Activated CD8-positive, alpha-beta memory T cell treated with anti-CD3 and anti-CD28 coated beads, Interleukin-2, amount 50 U/mL, for 4 hours (primary cell): ENCODE measurements at places on chromosomes 2 and 18.

GRCh38 chr2:141946016-141946415 lies 184.8 kb downstream of the LRP1B start:
- no peak for DNase-seq

DNA sequence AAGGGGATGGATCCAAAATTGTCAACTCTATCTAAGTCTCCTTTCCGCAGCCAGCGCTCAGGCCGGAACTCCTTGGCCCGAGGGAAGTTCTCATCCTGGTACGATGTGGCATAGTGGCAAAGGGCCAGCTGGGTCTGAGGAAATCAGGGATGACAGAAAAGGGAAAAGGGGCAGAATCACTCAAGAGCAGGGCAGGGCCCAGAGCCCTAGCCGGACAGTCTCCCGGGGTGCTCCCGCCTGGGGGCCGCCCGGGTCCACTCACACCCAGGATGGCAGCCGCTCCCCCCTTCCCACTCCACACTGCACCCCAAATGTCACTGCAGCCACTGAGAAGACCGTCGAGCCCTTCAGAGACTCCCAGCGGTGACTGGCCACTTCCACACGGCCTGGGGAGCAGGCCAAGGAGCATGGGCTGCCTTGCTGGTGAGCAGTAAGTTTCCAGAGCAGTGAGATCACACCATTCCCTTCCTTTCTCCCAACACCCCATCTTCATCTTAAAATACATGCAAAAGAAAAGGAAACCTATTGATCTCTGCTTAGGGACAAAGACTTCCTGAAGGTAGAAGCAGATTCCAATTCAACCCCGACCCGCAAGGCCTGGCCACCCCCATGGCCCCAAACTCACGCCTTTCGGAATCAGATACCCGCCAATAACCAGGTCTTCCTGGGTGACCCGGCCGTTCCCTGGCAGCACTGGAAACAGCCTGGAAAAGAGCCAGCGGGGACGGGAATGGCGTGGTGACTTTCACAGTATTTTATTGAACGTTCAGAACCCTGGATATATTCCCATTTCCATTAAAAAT lies 26.7 kb downstream of the CYP27C1 start:
- DNase-seq = no peak

GRCh38 chr18:35642802-35643201 lies 61.3 kb downstream of the GALNT1 start:
- DNase-seq = no peak

GRCh38 chr2:203826704-203827103 lies 40.9 kb upstream of the CTLA4 start:
- no peak for DNase-seq

GRCh38 chr18:75344161-75344560 lies 83.3 kb downstream of the SMIM21 start:
- no peak for DNase-seq

DNA sequence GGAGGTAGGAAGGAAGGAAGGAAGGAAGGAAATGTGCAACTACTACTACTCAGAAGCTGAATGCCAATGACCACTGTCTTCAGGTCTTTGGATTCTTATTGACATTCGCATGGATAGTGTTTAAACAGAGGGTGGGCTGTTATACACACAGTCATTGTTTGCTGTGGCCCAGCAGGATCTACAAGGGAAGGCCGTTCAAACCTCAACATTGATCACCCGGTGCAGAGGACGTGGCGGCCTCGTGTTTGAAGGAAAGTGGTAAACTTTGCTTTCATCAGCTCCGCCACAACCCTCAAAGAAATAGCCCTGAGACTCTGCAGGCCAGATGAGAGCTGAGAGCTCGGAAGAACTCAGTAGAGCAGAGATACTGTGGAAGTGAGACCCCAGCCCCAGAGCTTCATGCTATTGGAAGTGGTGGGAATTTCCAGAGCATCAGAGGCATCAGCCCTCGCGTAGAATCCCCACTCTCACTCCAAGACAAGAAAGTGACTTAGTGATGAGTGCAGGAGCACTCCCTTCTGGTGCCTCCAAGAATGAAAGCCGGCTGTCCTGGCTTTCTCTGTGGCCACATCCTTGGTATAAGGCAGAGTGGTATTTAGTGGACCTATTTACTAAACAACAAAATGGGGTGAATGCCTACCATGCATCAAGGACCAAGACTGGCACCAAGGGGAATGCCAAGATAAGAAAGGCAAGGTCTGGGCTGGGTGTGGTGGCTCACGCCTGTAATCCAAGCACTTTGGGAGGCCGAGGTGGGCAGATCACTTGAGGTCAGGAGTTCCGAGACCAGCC lies 10.1 kb upstream of the ROCK2 start:
- DNase-seq = no peak

DNA sequence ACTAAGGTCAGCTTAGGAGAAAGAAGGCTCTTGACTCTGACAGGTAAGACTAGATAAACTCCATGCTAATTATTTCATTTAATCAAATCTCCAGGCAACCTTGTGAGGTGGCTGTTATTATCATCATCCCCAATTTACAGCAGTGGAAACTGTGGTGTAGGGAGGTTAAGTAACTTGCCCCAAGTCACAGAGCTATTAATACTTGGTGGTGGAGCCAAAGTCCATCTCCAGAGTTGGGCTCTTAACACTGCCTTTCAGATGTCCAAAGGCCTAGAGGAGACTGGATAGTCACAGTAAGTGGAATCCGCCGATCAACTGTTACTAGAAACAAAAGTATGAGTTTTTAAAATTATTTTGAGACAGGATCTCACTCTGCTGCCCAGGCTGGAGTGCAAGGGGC lies 46.6 kb upstream of the SP3 start:
- no peak for DNase-seq

DNA sequence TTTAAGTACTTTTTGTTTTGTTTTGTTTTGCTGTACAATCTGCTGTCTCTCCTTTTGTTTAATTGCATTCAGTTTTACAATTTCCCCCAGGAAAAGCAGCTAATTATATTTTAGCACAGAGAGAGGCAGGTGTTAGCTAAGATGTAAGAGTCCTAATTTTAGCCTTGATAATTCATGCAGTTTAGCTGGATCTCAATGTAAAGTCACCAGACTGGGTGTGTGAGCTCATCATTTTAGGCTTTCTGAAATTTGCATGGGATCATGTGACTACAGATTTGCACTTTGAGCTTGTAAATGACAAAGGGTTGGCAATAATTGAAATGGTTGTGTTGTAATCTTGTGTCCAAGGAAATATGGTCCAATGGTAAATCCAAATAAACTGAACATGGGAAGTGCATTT lies 68.5 kb downstream of the ETAA1 start:
- DNase-seq = no peak

DNA sequence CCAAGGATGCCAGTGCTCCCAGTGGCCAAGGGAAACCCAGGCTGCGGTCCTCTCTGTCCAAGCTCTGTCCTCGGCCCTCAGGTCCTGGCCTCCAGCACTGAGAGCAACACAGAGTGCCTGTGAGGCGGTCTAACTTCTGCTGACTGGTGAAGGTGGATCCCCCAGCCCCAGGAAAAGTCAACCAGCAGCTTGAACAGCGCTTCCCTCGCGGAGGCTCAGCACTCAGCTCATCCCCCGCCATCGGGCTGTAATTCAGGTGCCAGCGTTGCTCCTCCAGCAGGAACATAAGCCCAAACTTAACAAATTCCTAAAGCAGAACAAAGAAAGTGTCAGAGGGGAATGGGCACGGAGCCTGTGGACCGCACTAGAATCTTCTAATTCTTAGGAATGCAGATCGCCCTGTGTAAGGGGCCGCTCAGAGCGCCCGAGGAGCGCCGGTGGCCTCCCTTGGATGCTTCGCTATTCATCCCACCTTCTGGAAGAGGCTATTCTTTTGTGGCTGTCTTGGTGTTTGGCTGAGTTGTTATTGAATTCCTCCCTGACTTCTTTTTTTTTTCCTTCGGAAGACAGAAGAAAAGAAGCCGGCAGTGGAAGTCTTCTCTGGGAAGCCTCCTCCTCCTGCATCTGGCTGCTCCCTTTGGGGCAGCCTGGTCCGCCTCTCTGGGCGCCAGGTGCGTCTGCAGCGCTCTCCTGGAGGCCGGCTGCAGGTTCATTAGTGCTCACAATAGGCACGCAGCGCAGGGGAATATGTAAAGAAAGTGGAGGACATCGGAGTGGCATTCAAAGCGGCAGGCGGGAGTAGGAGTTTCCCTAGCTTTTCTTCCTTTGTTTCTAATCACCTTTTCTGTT lies 905.6 kb downstream of the TSN start:
- DNase-seq = no peak
